ENCODE measurements at places on chromosomes 16 and 17. TPM values are rescaled to one million over a fixed set of nuclear protein-coding genes. Genes with fewer than 3 reads are reported as not detected.

IKZF3 gene
- polyA plus RNA-seq: 12.3 TPM

ZDHHC1 gene
- polyA plus RNA-seq: 4.4 TPM

HOXB3 gene
- 6.2 TPM for polyA plus RNA-seq

ZG16 gene
- polyA plus RNA-seq: 1,249 TPM

SOST gene
- polyA plus RNA-seq: not detected

CNGB1 gene
- not detected for polyA plus RNA-seq

CD300LF gene
- 4.8 TPM for polyA plus RNA-seq

All from sigmoid colon (tissue), 7 donors.